Umbilical cord (tissue), 2 donors: ENCODE measurements at places on chromosomes 4 and X. TPM values are rescaled to one million over a fixed set of nuclear protein-coding genes. Genes with fewer than 3 reads are reported as not detected.
A peak's percentile ranks its signal among the peaks of the same experiment; 100 is the strongest.

ASB12 gene
- total RNA-seq, result 1.9 TPM

DMRTC1 gene
- not detected for total RNA-seq

SH3D19 gene
- 158 TPM for total RNA-seq

SPIN3 gene
- total RNA-seq, result 10.1 TPM

BST1 gene
- 39.0 TPM for total RNA-seq

OPN1MW3 gene
- total RNA-seq, result not detected

NR0B1 gene
- total RNA-seq, result not detected

RTL3 gene
- 0.24 TPM for total RNA-seq

DNA sequence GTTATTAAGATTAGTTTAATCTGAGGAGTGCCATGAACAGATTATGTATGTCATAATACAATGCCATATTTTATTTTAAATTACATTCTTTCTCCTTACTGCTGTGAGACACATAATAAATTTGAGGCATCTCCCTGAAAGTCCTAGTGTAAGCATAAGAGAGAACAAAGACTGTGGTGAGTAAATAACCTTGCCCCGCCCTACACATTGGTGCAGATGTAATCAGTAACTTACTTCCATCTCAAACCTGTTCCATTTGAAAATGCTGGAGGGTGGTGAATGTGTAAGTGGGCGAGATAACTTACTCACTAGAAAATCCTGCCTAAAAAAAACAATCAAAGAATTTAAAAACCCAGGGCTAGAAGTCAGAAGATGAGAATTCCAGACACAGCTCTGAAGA, 338.1 kb upstream of the SLIT2 start:
- no peak for DNase-seq

DNA sequence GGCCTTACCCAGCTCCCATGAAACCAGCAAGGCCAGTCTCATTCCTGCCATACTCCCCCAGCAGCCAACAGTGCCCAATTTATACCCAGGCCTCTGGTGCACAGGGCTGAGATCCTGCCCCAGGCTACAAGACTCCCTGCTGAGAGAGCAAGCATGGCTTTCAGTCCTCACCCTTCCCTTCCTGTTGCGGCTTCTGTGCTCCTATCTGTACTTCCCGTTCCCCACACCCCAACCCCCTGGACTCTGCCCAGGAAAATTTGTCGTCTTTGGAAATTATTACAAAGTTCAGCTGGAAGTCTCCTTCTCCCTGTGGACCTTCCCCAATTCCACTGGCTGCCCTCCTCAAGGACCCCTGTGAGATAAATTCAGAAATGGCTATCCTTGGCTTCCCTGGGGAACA, 84.1 kb upstream of the GK2 start:
- DNase-seq, result no peak

DNA sequence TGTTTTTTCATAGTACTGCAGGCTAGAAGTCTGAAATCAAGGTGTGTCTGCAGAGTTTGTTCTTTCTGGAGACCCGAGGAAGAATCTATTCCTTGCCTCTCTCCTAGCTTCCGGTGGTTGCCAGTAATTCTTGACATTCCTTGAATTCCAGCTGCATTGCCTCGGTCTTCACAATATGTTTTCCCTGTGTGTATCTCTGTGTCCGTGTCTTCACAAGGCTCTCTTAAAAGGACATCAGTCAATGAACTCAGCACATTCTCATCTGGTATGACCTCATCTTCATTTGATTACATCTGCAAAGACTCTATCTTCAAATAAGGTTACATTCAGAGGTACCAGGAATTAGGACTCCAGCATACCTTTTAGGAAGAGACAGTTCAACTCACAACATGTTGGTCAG, 163.4 kb downstream of the BANK1 start:
- DNase-seq, result peak; percentile 24

DNA sequence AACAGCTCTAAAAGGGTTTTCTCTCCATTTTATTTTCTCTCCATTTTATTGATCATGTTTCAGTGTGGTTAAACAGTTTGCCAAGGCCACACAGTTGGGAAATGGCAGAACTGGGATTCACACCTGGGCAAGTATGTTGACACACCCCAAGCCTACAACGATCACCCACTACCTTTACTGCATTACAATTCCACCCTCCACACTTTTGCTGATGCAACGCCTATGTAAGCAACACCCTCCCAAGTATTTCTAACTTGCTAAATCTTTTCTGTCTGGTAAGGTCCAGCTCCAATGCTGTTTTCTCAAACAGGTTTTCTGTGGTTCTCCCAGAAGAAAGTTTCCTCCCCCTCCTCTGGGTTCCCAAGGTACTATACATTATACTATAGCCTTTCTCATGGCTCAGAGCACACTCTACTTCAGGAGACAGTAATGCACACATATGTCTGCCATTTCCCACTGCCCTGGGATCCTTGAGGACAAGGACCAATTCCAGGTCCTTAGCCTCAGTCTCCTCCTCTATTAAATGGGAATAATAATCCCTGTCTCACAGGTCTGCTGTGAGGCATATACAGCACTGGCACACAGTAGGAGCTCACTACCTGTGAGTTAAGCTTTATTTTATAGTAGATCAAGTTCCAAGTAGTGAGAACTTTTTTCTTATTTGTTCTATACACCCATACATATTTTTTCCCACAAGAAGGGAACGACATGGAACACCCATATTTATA, 27.9 kb downstream of the IQSEC2 start:
- no peak for DNase-seq

DNA sequence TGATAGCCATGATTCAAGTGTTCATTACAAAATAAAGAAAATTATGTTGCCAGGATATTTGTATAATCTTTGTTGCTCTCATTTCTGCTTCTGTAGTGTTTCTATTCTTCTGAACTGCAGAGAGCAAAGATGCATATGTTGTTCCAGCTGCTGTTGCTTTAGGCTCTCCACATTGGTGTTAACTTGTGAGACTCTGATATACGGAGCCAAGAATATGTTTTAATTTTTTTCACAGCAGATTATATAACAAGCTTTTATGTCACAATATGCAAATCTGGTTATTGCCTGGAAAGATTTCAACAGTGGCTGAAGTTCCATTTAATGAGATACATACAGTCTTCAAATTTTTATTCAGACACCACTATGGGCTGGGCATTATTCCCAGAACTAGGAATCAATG, 655.0 kb downstream of the GRXCR1 start:
- DNase-seq, result no peak

DNA sequence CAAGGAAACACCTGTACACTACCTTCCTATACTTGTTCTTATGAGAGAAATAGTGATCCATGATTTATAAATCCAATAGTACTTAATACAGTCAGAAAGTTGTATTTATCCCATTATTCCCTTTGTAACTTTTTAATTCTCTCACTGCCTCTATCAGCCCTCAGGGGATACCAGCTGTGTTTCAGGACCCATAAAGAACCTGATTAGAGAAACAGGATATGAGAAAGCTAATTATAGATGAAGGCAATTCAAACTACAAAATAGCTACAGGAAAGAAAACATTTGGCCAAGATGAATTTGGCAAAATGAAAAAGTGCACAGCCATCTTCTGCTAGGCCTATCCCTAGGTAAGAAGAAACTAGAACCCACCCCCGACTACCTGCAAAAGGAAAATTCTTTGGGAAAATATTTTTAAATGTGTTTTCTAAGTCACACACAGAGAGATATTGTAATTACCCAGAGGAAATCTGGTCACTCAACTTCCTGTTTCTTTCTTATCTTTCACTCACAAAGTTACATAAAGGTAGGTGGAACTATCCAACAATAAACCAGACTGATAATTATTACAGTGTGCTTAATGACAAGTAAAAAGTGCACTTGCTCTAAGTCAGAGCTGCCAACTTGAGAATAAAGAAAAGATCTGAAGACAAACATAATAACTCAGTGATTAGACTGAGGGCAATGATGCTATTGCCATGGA, 836.5 kb upstream of the HTR2C start:
- no peak for DNase-seq

- no peak for DNase-seq
Measured at GRCh38 chr4:11650801-11651596, 222.3 kb upstream of the HS3ST1 start.

DNA sequence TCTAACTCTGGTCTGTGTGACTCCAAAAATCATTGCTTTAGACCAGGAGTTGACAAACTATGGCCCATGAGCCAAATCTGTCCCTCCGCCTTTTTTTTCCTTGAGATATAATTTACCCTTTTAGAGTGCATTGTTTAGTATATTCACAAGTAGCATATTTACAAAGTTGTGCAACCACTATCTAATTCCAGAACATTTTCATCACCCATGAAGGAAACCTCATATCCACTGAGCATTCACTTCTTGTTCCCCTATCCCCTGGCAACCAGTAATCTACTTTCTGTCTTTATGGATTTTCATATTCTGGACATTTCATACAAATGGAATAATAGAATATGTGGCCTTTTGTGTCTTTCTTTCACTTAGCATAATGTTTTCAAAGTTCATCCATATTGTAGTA, 67.4 kb upstream of the CITED1 start:
- no peak for DNase-seq

DNA sequence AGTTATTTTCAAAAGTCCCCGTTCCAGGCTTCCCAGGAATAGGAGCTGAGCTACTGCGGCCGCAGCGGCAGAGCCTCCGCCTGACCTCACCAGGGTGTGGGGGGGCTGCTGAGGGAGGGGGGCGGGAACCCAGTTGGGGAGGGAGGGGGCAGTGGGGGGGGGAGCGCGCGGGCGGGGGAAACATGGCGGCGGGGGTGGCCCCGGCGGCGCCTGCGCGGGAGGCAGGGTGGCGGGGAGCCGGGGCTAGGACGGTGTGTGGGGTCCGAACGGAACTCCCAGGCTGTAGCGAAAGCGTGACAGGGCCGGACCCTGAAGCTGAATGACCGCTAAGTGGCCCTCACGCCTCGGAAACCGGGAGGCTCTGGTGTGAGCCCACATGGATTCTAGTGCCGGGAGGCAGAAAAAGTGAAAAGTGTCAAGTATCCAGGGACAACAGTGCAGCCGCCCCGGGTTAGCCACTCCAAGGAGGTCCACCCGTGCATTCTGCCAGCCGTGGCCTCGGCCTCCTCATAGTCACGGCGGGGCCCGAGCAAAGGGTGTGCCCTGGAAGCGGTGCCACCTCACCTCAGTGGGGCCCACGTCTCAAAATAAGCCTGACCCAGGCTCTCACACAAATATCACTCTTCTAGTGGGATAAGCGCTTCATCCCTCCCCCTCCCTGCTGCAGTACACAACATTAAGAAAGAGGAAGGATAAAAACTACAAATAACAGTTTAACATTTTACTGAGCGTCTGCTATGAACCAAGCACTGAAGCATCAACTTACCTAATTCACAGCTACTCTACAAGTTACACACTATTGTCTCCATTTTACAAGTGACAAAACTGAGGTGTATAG, at the start of gene KLHL13:
KLHL13 (minus strand) TSS at position 98 of the 838 bp plus-strand sequence. CDS start 88,337 bp downstream, outside the sequence.
- DNase-seq, result peak; percentile 33

- DNase-seq, result no peak
Measured at GRCh38 chr4:173317004-173317403, 17.2 kb downstream of the HMGB2 start.

DNA sequence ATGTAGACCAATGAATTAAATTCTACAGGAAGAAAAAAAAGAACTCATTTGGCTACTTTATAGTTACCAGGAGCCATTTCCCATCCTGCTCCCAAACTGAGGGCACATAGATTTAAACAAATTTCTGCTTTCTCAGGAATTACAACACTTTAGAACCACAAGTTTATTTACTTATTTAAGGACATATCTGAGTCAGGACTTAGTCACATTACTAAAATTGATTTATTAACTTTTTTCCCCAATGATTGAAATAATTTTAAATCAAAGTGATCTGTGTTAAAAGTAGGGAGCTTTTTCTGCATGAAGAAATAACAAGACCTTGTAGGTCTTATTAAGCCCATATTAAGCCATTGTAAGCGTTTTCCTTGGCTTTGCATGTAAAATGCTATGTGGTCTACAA, 291.0 kb upstream of the HAND2 start:
- no peak for DNase-seq

GRCh38 chrX:97563531-97564133, 679.9 kb downstream of the RPA4 start:
- DNase-seq, result peak; percentile 68

- peak; percentile 62 for DNase-seq
Measured at GRCh38 chrX:132092439-132093065, 35.3 kb downstream of the FRMD7 start.

GRCh38 chr4:118799231-118799942, 36.5 kb downstream of the SEC24D start:
- no peak for DNase-seq

- DNase-seq, result no peak
Measured at GRCh38 chrX:109519001-109519400, 17.6 kb upstream of the NXT2 start.

DNA sequence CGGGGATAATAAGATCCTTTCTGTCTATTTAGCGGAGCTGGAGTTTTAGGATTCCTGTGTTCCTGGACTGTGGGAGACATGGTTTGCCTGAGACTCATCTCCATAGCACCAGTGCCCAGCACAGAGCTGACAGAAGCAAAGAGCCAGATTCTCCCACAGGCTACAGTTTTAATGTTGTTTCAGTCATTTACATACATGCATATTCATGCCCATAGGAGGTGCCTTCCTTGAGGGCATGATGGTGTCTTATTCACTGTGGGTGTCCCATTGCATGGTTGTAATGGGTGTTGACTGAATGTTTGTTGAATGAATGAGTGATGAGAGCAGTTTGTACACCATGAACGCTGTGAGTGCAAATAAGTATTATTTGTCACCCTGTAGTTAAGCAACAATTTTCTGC, 260.6 kb downstream of the EVC2 start:
- DNase-seq, result no peak

- DNase-seq, result no peak
Measured at GRCh38 chrX:1023676-1024075, 188.8 kb downstream of the CRLF2 start.

GRCh38 chr4:55546506-55546755, 278 bp downstream of the CLOCK start:
- no peak for DNase-seq

DNA sequence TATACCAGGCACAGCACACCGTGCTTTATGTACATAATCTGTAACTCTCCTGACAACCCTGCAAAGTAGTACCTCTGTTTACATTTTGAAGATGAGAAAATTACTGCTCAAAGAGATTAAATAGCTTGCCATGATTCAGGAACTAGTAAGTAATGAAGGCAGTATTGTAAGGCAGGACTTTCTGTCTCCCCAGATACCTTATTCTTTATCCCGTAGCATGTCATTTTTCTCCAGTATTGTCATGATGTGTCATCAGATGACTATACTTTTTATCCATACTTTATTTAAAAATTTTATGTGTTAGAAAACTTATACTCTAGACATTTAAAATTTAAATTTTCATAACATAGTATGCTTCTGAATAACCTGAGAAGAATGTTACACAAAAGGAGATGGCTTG, 188.3 kb upstream of the NUDT6 start:
- no peak for DNase-seq
